ENCODE measurements at places on chromosomes 1 and 21. TPM values are rescaled to one million over a fixed set of nuclear protein-coding genes. Genes with fewer than 3 reads are reported as not detected.

DNA sequence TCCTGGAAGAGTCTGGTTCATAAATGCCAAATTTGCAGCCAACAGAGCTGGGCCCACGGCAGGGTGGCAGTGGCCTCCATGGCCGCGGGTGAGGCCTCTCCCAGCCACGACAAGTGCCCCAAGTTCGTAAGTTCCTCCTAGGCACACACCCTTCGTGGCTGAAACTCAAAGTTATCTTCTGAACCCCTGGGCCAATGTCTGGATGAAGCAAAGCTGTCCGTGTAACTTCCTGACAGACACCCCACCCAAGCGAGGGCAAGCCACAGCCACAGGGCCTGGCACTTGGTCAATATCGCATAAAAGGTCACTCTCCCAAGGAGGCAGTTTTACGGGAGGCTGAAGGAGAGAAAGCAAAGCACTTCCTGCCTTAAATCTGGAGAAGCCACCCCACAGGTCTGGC is 27.8 kb upstream of the GPR153 start:
- H3K4me1 ChIP-seq: no peaks in the 10 kb centered on the region
- no peaks in the 10 kb centered on the region for H3K27me3 ChIP-seq
- no peak for DNase-seq
- H3K36me3 ChIP-seq: peaks cover 8% of the 10 kb centered on the region
- no peak overlapping the region for H3K27ac ChIP-seq

The ILDR2 gene
- 1.1 TPM for total RNA-seq

DNA sequence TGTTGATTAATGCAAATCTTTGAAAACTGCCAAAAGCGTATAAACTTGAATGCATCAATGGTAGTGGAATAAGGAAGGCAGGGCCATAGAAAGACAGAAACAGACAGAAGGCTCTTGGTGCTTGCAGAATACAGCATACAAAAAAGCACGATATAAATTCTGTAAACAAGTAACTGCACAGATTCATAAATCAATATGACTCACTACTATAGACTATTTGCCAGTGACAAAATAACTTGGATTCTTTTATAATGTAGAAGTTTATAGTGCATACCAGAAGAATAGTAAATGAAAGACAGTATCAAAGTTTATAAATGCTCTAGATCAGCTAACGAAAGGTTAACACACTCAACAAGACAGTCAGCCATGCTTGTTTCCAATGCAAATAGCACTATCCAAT is 349.6 kb downstream of the PTBP2 start:
- H3K27me3 ChIP-seq: no peaks in the 10 kb centered on the region
- peaks cover 2% of the 10 kb centered on the region for H3K4me1 ChIP-seq
- H3K27ac ChIP-seq: no peak overlapping the region
- no peaks in the 10 kb centered on the region for H3K36me3 ChIP-seq
- H3K4me3 ChIP-seq: no peak overlapping the region

The NPPA gene
- total RNA-seq: not detected

DNA sequence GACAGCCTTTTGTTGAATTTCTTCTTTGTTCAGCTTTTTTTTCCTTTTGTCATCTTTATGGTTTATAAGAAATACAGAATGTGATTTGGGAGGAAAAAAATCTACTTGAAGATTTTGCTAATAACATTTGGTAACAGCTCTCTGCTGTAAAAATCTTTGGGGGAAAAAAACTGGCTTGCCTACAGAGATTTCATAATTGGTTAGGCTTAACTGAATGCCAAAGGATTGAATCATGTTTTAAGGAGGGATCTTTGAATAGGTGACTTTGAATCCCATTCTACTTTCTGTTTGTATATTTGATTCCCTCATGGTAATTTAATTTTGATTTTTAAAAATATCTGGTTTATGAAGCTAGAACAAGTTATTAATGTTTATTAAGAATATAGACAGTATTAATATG is 3.2 kb downstream of the BTF3L4 start:
- no peaks in the 10 kb centered on the region for H3K4me1 ChIP-seq
- H3K4me3 ChIP-seq: no peak overlapping the region
- H3K36me3 ChIP-seq: peaks cover 30% of the 10 kb centered on the region
- H3K27me3 ChIP-seq: no peaks in the 10 kb centered on the region
- H3K27ac ChIP-seq: no peak overlapping the region
- no peak for DNase-seq
